ENCODE measurements at places on chromosomes 2 and 18.

GRCh38 chr2:165274698-165275097 is 35.5 kb downstream of the SCN2A start:
- DNase-seq: no peak

GRCh38 chr2:193505620-193506019 is 1310.9 kb upstream of the TMEFF2 start:
- DNase-seq: no peak

DNA sequence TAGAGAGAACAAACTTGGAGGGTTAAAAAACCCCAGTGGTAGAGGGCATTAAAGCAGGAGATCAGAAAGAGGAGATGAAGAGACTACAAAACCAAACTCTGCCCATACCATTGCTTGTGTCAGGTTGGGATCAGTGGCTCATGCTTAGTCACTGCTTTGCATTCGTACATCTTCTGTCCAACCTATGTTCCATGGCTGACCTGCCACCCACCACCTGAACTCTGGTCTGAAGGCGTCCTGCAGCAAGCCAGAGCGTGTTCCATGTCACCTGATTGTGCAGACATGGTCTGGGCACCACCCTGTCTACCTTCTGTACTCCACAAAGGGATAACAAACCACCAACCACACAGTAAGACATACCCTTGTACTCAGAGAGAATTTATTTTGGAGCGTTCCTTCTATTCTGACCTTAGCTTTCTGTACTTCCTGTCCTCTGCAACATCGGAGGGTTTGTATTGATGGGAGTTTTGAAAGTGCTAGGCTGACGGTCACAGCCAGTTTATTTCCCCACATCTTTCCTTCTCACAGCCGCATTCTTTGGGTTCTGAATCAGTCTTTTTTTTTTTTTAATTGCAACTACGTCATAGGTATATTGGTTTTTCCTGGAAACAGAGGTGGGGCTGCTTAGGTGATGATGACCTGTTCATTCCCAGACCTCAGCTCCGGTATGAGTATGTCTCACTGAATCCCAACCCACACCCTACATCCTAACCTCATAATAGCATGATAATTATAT is 88.3 kb downstream of the SOWAHC start:
- DNase-seq: no peak

- DNase-seq: no peak
Observed at GRCh38 chr2:185978634-185979407, 240.2 kb downstream of the FSIP2 start.

DNA sequence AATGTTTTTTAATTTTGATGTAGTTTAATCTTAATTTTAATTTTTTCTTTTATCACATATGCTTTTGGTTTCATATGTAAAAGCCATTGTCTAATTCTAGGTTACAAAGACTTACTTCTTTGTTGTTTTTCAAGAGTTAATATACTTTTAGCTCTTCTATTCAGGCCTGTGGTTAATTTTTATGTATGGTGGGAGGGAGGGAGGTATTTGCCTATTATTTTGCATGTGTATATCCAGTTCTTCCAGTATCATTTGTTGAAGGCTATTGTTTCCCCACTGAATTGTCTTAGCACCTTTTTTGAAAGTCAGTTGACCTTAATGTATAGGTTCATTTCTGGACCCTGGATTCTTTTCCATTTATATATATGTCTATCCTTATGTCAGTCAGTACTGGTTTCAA is 23.4 kb downstream of the USP14 start:
- no peak for DNase-seq

- no peak for DNase-seq
Observed at GRCh38 chr2:147026664-147027295, 818.0 kb upstream of the ACVR2A start.

DNA sequence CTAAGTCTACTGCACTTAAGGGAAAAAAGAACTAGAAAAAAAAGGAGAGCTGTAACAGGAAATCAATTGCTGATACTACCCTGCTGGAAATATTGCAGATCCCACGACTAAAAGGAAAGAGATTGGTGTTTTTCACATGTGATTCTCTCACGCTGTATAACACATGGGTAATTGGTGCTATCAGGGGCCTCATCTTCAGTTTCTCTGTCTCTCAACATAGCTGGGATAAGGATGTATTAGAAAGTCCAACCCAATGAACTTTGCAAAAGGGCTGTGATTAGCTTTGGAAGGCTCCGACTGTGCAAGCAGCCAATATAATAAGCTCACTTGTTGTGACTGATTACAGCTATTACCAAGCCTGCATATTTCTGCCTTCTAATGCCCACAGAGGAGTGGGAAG is 133.4 kb downstream of the NRP2 start:
- DNase-seq: no peak

- no peak for DNase-seq
Observed at GRCh38 chr18:76505614-76506013, 10.6 kb upstream of the ZNF516 start.

DNA sequence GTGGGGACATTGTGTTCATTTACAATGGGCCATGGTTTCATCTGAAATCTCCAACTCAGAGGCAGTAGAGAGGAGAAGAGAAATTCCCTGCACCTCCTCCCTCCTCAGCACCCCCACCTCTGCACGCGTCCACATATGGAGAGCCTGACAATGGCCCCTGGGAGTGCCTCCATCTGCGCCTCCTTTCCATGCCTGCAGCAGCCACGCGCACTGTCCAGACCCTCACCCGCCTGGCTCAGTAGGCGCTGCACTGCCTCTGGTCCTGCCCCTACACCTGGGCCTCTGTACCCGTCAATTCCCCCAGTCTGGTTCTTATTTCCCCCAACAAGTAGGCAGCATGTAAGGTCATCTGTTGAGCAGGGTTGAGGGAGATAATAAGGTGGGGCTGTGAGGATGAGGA is 23.8 kb downstream of the MPHOSPH10 start:
- no peak for DNase-seq

DNA sequence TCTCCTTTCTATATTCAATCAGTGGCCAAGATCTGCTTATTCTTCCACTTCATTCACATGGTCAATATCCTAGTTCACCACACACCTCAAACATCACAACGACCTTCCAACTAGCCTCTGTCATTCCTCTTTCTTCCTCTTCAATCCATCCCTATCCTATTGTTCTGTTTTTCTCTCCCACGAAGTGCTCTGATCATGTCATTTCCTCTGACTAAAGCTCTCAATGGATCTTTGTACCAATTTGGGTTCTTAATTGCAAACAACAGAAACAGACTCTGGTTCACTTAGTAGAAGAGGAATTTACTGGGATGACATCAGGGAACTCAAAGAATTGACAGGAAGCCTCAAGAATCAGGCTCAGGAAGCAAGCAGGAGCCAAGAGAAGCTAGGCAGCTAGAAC is 23.5 kb downstream of the WNT10A start:
- no peak for DNase-seq

Measured in bone marrow (tissue), 2 donors.